Thoracic aorta (tissue), 2 donors: ENCODE measurements at places on chromosomes 6 and 20.

GRCh38 chr6:52576392-52577021 lies 353 bp downstream of the TRAM2 start:
- no peak for DNase-seq
- peak overlapping the region; percentile 91 for H3K4me3 ChIP-seq
- H3K36me3 ChIP-seq, result no peaks in the 10 kb centered on the region
- no peaks in the 10 kb centered on the region for H3K27me3 ChIP-seq
- H3K27ac ChIP-seq, result peak overlapping the region; percentile 85

GRCh38 chr6:53543359-53544216 lies 1.3 kb downstream of the GCLC start:
- H3K4me1 ChIP-seq, result peaks cover 35% of the 10 kb centered on the region
- peak overlapping the region; percentile 79 for H3K4me3 ChIP-seq
- H3K27ac ChIP-seq, result peak overlapping the region; percentile 86
- H3K36me3 ChIP-seq, result no peaks in the 10 kb centered on the region
- DNase-seq, result no peak

DNA sequence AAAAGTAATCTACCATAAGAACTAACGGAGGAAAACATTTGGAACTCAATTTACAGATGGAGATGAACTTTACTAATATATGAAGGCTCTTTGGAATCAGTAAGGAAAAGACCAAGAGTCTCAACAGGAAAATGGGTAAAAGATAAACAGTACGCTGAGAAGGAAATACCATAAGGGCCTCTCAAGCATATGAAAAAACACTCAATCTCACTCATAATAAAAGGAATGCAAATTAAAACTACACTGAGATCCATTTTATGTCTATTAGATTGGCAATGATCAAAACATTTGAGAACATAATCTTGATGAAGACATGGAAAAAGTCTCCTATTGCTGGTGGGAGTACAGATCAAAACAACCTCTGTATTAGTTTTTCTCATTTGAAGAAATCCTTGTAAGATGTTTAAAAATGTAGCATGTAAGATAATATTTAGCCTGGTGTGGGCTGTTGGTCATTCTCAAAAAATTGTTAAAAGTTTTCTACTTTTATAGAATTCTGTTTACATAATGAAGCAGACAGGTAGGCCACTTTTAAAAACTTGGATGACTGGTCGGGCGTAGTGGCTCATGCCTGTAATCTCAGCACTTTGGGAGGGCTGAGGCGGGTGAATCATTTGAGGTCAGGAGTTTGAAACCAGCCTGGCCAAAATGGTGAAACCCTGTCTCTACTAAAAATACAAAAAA lies 14.5 kb downstream of the REV3L start:
- peaks cover 29% of the 10 kb centered on the region for H3K4me1 ChIP-seq
- H3K27ac ChIP-seq, result peak overlapping the region; percentile 53
- no peaks in the 10 kb centered on the region for H3K36me3 ChIP-seq
- H3K27me3 ChIP-seq, result no peaks in the 10 kb centered on the region
- no peak for DNase-seq
- no peak overlapping the region for H3K4me3 ChIP-seq

DNA sequence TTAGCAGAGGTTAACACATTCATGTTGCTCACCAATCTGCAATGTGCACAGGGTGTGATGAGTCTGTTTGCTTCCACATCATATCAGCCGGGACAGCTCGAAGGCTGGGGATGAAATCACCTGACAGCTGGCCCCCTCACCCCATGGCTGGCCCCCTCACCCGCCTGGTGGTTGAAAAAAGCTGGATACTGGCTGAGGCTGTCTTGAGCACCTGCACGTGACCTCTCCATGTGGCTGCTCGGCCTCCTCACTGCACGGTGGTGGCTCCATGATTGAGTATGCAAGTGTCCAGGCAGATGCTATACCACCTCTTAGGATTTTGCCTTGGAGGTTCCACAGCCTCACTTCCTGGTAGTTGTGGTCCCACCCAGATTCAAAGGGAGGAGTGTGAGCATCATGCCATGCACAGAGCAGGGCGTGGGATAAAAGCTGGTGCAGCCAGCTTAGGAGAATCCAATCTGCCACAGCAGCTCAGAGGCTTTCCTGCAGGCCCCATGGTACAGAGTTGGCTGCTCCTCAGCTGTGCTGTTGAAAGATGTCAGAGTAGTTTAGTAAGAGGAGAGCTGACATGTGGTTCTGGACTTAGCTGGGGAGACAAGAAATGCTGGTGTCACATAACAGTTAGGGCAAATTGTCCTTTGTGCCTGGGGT lies 29.6 kb upstream of the SYNDIG1 start:
- DNase-seq, result no peak
- no peak overlapping the region for H3K4me3 ChIP-seq
- H3K4me1 ChIP-seq, result no peaks in the 10 kb centered on the region
- no peaks in the 10 kb centered on the region for H3K36me3 ChIP-seq

DNA sequence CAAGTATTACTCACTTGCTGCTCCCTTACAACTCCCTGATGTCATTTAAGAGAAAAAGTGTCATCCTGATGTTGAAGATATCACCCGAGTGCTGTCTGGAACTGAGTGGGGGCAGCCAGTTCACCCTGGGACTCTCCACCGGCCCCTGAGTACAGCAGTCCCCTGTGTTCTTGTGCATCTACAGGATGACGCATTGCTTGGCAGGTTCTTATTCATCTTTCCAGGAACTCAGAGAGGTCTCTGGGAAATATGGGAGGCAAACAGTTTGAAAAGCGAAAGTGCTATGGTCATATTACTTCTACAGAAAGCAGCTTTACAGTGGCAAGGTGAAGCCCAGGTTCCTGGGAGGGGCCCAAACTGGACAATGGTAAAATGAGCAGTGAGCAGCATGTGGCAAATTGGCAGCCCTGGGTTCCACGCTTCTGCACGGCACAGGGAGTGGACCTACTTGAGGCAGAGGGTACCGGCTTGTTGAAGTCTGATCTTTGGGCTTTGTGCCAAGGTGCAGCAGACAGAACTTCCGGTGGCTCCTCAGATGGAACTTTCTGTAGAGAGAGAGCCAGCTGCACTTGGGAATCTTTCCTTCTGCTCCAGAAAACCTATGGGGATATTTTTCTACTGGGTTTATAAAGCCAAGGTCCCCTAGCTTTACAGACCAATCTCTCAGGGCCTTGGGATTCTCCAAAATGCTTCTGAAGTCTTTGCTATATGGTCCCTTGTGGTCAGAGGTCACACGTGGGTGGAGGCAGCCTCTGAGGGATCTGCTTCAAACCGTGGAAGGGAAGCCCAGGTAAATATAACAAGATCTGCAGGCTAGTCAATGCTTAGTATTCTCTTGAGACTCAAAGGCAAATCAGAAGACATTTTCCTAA lies 128.3 kb downstream of the MAP3K7 start:
- peak overlapping the region; percentile 52 for H3K4me3 ChIP-seq
- no peaks in the 10 kb centered on the region for H3K36me3 ChIP-seq
- DNase-seq, result no peak
- H3K27ac ChIP-seq, result no peak overlapping the region

GRCh38 chr6:47571488-47571887 lies 93.9 kb downstream of the CD2AP start:
- H3K4me1 ChIP-seq, result no peaks in the 10 kb centered on the region
- H3K4me3 ChIP-seq, result no peak overlapping the region
- no peaks in the 10 kb centered on the region for H3K36me3 ChIP-seq
- H3K27ac ChIP-seq, result no peak overlapping the region

DNA sequence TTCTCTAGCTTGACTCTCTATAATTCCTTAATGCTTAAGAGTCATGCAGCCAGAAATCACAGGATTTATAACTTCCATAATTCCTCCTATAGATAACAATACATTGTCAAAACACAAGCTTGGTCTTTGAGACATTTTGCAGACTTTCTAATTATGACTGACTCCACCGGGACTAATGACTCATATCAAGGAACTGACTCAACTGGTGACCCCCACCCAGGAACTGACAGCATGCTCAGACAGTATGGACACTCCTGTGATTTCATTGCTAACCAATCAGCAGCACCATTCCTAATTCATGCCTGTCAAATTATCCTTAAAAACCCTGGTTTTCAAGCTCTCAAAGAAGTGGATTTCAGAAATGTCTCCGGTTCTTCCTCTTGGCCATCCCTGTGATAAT lies 670.5 kb upstream of the IMPG1 start:
- H3K4me1 ChIP-seq, result no peaks in the 10 kb centered on the region
- no peak for DNase-seq
- H3K27me3 ChIP-seq, result no peaks in the 10 kb centered on the region
- H3K4me3 ChIP-seq, result no peak overlapping the region
- H3K36me3 ChIP-seq, result no peaks in the 10 kb centered on the region
- no peak overlapping the region for H3K27ac ChIP-seq

DNA sequence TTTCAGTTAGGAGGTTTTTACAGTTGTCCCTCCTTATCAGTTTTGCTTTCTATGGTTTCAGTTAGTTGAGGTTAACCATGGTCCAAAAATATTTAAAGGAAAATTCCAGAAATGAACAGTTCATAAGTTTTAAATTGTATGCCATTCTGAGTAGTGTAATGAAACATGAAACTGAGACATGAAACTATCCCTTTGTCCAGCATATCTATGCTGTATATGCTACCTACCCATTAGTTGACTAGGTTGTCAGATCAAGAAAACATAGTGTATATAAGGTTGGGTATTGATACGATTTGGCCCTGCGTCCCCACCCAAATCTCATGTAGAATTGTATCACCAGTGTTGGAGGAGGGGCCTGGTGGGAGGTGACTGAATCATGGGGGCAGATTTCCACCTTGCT lies 39.1 kb downstream of the VGLL2 start:
- no peaks in the 10 kb centered on the region for H3K27me3 ChIP-seq
- no peak overlapping the region for H3K27ac ChIP-seq
- H3K36me3 ChIP-seq, result no peaks in the 10 kb centered on the region
- no peak overlapping the region for H3K4me3 ChIP-seq

GRCh38 chr6:15894973-15895725 lies 232.3 kb upstream of the DTNBP1 start:
- no peak for DNase-seq
- H3K36me3 ChIP-seq, result no peaks in the 10 kb centered on the region
- H3K27ac ChIP-seq, result no peak overlapping the region
- H3K27me3 ChIP-seq, result no peaks in the 10 kb centered on the region
- H3K4me3 ChIP-seq, result no peak overlapping the region
- peaks cover 3% of the 10 kb centered on the region for H3K4me1 ChIP-seq
